ENCODE measurements at places on chromosomes 3 and 15.

DNA sequence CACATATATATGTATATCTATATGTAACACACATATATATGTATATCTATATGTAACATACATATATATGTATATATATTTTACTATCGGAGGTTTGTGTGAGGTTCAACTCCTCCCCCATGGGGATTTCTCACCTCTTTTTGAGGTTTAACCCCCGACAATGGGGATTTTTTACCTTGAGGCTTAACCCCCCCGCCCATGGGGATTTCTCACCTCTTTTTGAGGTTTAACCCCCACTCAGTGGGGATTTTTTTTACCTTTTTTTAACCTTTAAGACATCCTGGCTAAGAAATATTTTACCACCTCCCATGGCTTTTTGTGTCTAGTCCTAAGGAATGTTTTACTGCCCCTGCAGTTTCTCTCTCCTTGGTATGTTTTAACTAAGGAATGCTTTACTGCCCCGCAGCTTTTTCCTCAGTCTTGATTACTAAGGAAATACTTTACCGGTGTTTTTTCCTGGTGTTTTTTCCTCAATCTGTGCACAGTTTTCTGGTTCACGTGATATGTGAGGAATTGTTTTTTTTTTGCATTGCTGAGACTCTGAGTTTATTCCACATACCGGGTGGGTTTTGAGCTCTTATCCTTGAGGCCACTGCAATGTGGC lies 185.2 kb downstream of the KLF13 start:
- peak; percentile 14 for DNase-seq

GRCh38 chr3:177396733-177397132 lies 199.5 kb upstream of the TBL1XR1 start:
- DNase-seq = no peak

DNA sequence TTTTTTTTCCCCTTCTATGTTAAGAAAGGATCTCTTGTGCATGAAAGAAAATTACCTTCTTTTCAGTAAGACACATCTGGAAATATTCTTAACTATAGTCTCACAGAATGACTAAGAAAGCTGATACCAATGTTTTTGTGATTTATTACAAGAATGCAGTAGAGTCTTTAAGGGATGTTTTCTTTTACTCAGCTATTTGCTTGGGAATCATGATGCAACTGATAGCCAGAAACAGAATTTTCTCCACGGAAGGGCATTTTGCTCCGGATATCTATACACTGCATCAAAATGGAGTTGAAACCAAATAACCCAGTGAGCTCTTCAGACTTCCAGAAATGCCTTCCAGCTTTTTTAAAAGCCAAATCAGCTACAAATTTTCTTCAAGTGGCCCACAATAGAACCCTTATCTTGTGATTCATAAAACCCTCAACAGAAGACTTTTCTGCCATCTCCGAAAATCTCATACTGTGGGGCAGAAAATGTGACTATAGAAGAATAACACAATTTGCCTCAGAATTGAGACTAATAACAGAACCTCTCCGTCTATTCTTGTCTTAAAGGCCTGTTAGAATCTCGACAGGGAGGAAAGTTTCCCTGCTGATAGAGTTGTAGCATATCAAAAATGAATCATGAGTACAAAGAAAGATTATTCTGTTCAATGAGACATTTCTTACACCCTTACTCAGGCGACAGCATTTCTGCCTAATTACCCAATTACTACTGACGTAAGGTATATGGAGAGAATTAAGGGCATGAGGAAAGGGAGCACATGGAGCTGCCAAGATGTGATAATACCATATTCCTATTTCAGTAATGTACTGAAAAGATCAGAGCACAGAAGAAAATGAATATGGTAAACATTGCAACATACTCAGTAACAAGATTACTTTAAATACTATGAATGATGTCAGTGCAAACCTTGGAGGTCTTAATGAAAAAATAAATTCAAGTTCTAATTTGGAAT lies 900.1 kb downstream of the ROBO1 start:
- no peak for DNase-seq

- peak; percentile 37 for DNase-seq
Measured at GRCh38 chr3:15629860-15630597, 28.5 kb downstream of the BTD start.

DNA sequence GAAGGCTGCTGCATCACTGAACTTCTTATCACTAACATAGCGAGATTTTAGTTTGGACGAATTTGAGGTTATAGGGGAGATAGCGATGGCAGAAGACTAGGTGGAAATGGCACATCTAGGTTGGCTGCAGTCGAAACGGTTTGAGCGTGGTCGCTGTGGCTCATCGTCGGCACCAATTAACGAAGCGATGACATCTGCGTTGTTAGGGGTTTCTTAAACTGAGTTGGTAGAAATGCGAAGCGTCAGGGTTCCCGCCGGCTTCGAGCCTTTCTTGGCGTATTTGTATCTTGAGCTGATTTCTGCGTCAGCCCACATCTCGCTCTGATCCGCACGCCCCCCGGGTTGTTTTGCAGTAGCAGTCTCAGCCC lies 319 bp downstream of the LNP1 start:
- peak; percentile 35 for DNase-seq

DNA sequence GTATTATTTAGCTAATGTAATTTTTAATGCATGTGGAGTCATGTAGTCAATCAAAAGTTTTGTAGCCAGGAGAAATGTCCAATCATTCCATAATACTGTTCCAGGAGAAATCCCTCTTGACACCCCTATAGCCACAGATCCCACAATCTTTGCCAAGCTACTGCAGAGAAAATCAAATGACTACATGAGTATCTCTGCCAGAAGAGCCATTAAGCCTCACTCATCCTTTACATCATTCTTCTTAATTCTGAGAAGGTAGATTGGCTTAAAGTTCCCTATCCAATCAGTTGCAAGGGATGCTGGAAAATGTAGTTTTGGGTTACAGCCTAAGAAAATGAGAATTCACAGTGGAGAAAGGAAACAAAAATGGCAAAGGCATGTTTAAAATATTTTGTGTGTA lies 502.1 kb downstream of the ZBBX start:
- no peak for DNase-seq

GRCh38 chr3:107676469-107677309 lies 153.9 kb downstream of the BBX start:
- no peak for DNase-seq

DNA sequence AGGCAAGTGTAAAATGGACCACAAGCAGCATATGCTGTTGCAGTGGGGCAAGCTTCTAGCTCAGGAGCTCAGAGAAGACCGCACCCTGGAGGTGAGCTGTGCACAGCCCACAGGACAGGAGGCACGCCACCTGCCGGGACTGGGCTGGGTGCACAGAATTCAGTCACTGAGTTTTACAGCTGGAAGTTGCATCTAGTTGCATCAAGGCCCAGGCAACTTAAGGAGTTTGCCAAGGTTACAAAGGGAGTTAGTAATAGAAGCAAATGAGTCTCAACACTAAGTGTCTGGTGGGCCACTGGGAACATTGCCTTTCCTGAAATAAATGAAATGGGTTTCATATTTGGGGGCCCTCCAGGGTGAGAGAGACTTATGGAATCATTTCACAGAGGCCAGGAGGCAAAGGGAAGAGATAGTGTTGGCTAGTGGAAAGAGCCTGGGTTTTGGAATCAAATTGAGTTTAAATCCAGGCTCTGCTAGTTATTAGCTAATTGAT lies 36.0 kb upstream of the TIMP4 start:
- no peak for DNase-seq

DNA sequence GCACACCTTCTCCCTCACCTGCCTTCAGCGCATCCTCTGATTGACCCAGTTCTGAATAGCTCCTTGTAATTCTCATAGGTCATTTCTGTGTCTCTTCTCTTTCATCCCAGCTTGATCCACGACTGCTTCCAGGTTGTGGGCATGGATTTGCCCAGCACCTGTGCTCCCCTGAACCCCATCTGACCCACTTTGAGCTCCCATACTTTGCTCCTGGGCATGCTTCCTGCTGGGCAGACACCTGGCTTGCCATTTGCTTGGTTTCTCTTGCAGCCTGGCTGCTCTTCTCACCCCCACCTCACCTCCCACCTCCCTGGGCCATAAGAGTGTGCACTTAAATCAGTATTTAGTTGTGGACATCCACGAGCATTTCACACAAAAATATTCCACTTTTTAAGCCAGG lies 635.5 kb downstream of the TBL1XR1 start:
- DNase-seq = no peak

GRCh38 chr3:18288243-18288642 lies 136.9 kb downstream of the SATB1 start:
- no peak for DNase-seq

DNA sequence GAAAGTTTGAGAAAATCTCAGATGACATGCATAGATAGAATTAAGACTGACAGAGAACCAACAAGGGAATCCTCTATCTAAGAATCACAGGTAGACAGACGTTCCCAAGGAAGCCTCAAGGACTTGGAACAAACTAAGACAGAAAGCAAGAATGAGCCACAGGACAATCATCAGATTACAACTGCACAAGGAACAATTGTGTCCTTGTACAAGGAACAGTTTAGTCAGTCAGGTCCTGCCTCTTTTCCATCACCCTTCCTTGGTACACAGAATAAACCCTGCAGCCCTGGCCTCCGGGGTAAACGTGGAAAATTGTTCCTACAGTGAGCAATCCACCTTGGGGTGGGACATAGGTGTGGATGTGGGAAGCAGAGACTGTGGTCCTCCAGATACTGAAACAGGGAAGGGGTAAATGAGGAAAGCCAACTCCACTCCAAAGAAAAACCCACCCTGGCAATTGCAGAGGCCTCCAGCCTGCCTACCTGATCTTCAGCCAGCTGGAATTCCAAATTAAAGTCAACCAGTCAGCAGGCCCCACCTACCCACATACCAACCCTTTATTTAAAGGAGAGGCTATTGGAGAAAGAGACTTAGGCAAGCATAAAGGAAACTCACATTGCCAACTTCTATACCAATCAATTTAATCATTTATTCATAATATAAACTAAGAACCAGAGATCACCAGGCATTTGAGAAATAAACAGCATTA lies 73.4 kb downstream of the ULK4 start:
- no peak for DNase-seq

DNA sequence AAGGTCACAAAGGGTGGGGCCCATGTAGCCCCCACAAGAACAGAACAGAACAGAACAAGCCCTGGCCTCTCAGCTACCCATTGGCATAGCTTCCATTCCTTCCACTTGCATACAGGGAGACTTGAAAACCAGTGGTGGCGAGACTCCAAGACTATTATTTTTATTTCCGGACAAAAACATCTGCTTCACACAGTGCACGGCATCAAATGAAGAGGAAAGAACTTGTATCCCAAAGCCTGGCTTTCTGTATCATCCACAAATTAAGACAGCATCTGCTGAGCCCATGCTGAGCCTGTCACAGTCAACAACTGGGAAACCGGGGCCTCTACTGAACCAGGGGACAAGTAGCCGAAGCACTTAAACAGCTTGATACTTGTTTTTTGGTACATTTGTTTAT lies 56.0 kb downstream of the CLEC3B start:
- no peak for DNase-seq

- DNase-seq = peak; percentile 77
Measured at GRCh38 chr3:48661501-48662144, 1.1 kb downstream of the CELSR3 start.

DNA sequence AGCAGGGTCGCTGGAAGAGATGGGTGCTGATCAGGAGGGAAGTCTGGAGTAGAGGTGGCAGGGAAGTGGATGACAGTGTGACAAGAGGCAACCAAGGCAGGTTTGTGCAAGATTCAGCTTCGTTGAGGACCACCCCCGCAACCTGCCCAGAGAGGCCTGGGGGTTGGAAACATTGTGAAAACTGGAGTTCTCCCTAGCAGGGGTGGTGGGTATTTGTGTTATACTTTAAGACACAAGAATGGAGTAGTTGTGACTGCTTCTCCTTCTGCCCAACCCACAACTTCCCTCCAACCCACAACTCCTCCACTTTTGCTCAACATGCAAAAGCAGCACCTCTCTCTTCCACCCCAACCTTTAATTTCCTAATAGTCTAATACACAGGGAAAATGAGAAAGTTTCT lies 8.6 kb upstream of the ARNT2 start:
- no peak for DNase-seq

DNA sequence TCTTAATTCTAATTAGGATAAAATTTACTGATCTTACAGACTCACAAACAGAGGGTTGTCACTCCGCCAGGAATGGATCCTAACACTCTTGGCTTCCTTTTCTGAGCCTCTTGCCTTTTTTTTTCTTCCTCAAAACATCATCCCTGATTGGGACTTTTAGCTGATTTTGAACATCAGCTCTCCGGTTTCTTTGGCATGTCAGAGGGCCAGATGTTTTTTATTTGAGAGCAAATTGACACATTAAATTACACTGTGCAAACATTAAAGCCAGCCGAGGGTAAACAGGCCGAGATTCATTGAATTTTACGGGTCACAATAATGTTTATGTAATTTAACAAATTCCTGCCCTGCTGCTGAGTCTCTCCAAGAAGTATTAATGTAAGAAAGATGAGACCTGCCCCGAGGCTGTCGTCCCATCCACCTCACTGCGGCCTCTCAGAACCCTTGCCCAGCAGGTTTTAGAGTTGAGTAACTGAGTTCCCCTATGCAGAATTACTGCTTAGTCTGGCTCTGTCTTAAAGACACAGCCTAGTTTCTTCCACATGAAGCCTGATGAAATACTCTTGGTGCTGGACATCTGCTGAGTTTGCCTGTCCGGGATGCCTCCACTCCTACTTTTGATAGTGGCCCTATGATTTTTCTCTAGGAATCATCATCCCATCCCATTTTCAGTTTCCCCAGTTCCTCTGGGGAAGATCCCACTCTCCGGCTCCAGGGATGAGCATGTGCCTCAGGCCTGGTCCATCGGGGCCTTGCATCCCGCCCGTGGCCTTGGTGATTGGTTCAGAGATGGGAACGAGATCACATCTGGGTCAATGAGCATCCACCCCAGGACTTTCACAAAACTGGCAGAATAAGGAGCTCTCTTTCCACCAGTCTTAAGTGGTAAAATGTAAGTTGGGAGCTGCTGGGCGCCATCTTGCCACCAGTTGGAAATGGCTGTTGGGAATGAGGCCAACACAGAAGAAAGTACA lies 226.6 kb upstream of the TLE3 start:
- DNase-seq = no peak

DNA sequence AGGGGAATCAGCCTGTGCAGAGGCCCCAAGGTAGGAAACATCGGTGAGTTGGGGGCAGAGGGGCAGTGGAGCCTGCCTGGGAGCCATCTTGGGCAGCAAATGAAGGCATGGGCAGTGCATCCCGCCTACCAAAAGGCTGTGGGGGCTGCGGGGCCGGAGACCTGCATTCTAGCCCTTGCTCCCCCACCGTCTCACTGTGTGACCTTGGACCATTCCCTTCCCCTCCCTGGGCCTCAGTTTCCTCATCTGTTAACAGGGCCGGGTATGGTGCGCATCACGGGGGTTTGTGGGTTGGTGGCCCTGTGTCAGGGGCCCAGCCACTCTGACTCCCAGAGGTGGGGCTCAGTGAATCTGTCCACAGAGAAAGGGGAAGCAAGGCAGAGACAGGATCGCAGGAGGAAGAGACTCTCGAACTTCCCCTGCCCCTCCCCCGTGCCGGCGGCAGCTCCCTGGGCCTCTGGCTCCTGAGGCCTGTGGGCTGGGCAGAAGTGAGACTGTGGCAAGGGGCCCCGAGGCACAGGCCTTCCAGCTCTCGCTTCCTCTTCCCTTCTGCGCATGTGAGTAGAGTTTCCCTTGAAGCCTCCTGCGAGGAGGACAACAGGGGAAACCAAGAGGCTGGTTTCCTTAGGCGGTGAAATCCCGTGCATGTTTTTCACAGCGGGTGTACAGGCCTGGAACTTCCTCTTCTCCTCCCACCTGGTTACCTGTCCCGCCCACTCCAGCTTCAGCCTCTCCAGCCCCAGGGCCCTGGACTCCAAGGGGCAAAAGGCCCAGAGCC lies 42.9 kb downstream of the IDH2 start:
- peak; percentile 74 for DNase-seq
